ENCODE measurements at places on chromosomes 1 and 21. TPM values are rescaled to one million over a fixed set of nuclear protein-coding genes. Genes with fewer than 3 reads are reported as not detected.

GRCh38 chr1:30319765-30320580 lies 403.4 kb downstream of the MATN1 start:
- DNase-seq = no peak

- DNase-seq = no peak
These were observed 111.8 kb upstream of the USH2A start for GRCh38 chr1:216535059-216535458.

DNA sequence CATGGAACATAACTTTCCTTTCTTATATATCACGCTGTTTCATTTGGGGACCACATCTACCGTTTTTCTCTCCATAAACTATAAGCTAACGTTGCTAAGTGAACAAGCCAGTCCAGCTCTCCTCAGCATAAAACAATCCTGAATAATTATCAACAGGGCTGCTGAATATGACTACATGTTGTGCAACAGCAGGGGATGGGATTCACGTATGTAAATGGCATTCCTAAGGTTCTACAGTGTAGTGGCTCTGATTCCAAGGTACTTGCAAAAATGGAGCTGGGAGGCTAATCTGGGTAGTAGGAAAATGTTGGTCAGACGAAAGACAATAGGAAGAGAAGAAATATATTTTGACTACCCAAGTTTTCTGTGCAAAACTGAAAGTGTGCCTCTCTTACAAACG lies 262.8 kb downstream of the RWDD3 start:
- DNase-seq = no peak

DNA sequence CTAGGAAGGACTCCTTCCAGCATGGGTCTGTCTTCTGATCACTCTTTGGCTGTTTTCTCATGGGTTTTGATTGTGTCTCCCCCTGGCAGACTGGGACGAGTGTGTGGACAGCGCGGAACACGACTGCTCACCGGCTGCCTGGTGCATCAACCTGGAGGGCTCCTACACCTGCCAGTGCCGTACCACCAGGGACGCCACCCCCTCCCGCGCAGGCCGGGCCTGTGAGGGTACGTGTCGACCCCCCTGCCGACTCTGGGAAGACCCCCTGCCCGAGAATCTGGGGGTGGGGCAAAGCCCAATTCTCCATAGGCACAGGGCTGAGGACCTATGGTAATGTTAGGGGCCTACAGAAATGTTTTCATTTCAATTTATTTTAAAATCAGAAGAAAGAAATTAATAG lies 38.4 kb downstream of the UMODL1 start:
- DNase-seq = no peak

DNA sequence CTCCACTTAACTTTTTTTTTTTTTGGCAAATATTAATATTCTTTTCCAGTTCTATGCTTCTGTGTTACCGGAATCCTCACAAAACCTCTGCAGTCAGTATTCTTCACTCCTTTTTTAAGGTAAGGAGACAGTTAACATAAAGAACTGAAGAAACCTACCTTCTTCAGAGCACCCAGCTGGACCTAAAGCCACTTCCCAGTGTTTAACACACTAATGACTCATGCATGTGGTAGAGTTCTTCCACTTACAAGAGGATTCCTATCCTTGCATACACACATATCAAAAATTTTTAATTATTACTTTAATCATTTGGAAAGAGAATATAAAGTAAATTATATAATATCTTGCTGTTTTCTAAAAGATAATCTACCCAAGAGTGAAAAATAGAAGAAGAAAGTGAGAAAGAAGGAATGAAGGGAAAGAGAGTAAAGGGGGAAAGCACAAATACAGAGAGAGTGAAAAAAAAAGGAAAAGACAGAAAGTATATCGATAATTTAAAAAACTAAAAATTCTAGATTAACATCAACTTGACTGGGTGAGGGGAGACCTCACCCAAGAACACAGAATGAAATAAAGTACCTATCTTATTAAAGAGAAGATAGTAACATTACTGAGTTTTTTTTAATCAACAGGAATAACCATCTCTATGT lies 54.9 kb downstream of the ENAH start:
- DNase-seq = no peak

DNA sequence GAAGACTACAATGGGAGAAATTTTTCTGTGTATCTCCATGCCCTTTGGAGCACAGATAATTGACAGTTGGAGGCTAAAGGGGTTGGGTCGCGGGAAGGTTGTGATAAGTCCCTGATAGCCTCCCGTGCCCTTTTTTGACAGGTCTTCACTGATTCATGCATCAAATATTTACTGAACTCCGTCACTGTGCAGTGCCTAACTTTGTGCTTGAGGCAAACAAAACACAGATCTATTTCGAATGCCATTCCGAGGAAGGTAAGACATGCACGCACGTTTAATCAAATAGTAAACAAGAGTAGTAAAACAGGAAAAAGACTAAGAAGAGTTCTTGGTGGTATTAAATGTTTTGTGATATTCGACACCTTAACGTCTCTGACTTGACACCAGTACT lies 494 bp upstream of the PIP5K1A start:
- DNase-seq = no peak

DNA sequence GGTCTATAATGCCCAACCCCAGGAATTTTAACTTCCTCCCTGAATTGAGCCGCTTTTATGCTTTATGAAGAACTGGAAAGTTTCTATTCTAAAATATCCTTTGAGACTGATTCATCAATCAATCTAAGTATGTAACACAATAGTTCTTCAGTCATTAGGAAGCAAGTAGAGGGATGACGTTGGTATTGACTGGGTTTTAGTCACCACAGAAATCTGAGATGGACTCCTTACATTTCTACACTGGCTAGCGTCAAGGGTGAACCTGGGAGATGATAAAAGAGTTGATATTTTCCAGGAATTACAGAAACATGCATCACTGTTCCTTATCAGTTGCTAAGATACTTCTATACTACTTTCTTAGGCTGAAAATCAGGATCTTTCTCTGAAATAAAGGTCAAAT lies 308.0 kb downstream of the HMCN1 start:
- DNase-seq = no peak

DNA sequence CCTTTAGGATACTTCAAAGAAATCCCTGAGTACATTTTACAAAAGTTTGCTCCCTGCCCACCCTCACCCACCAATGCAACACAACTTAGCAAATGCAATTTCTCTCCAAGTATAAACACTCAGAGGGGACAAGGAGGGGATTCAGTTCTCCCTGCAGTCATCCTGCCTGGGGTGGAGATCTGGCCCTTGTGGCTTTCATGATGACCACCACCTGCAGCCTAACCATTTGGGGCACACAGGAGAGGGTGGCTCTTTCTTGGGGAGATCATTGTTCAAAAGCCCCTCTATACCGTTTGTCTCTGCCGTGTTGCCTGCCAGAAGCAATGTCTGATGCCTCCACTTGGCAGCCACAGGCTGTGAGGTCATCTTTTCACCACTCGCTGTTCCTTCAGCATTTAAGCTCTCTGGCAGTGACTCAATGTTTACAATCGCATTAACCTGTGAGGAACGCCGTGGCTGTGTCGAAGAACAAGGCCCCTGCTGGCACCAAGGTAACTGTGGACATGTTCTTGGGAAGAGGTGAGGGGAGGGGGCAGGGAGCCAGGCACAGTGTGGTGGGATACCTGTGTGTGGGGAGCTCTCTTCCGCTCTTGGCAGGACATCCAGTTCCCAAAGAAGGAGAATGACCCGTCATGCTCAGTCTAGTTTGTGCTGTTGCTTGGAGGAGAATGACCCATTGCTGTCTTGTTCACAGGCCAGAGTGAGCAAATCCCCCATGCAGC lies 103.9 kb upstream of the DUSP10 start:
- DNase-seq = no peak

DNA sequence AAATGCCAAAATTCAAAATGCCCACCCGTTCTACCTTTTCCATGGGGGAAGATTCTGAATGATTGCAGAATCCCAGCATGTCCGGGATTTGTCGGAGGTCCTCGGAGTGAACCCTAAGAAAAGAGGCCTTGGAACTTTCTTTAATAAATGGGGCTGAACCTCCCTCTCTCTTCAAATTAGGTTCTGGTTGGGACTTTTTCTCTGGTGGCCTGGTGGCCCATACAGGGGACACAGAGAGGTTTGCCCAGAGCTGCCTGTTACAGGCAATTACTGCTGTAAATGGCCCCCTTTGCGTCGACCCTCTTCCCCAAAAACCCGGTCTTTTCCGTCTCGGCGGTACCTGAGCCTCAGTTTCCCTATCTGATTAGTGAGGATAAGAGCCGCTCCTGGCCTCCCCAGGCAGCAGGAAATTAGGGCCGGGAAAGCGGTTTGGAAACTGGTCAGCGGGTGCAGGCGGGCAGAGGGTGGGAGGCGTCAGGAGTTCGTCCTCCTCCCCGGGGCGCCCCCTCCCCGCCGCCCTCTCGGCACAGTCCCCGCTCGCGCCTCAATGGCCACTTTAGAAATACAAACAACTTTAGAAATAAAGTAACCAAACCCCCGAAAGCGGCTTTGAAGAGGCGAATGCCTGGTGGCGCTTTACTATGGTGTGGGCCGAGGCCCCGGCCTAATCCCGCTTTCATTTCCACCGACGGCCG lies 15.6 kb downstream of the PAX7 start:
- DNase-seq = no peak

Gene FCN3
- total RNA-seq = not detected

Gene DMBX1
- total RNA-seq = not detected
